ENCODE measurements at places on chromosomes 2 and 18.
A peak's percentile ranks its signal among the peaks of the same experiment; 100 is the strongest.

DNA sequence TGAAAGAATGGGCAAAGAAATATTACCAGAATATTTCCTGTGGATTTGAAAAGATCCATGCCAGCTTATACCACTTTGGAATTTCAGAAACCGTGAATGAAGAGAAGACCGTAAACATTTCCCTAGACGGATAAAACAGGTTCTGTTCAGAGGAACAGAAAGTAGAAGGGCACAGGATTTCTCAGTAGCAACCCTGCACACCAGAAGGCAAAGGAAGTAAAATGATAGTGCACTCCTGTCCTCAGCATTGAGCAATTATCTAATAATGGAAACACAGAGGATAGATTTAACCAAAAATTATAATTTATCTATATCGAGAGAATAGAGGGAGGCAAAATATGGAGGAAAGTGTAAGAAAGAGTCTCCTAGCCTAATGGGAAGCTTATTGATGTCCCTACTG lies 87.0 kb upstream of the ITGA6 start:
- no peak for DNase-seq

- DNase-seq: no peak
Measured at GRCh38 chr18:22183698-22184170, 14.3 kb downstream of the GATA6 start.

DNA sequence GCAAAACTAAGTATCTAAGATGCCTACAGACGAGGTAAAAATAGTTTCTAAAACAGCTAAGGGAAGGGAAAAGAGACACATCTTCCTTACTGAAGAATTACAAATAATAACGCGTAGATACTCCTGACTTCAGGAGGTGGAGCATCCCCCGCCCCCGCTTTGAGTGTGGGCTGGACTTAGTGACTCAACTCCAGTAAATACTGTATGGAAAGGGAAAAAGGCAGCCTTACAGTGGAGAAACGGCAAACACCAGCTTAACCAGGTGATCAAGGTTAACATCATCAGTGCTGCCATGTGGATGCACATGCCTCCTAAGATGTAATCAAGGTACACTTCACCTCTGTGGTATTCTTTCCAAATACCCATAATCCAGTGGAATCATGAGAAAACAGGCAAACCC lies 47.9 kb downstream of the HADHB start:
- DNase-seq: no peak

- no peak for DNase-seq
Measured at GRCh38 chr2:162457490-162457889, 113.6 kb downstream of the GCA start.

DNA sequence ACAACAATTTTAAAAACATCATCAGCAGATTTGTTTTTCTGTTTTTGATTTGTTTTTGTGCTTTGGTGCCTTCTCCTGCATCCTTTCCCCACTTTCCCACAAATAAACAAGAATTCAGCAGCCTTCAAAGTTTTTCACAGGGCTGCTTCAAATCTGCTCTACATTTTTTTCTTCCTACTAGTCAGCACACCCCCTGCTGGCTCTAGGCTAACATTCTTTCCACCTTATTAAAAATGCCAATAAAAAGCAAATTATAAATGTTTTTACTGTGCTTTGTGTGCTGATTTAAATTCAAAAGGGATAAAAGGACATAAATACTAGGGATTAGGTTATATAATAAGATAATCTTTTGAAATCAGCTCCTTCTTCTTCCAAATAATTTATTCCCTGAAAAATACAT lies 6.2 kb upstream of the CNTNAP5 start:
- DNase-seq: no peak

- DNase-seq: no peak
Measured at GRCh38 chr2:159894145-159894838, 96.3 kb upstream of the CD302 start.

DNA sequence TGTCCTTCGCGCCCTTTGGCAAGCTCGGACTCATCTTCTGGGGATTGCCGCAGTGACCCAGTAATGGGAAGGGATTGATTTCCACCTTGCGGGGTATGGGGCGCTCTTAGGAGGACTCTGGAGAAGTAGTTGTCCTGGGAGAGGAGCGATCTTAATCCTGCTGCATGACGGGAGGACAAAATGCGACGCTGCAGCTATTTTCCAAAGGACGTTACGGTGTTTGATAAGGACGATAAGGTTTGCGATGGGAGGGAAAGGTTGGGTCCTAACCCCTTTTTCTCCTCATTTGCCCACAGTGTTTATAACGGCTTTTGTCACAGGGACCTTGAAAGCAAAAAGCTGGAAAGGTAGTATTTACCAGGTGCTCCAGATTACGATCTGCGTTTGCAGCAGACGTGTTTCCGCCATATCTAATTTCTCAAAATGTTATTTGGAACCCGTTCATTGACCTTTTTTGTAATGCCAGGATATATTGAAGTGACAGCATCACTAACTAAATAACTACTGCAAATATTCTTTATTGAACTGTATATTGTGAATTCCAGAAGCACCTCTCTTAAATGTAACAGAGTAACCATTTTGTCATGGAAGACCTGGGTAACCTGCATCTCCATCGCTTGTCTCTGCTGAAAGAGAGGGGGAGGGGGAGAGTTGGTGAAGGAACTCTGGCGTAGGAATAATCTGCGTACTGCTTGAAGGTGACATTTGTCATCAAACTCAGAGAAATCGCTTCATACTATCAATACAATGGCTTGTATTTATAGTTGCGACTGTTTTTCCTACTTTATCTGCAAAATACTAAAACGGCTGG lies 590 bp downstream of the MDH1 start:
- DNase-seq: no peak

DNA sequence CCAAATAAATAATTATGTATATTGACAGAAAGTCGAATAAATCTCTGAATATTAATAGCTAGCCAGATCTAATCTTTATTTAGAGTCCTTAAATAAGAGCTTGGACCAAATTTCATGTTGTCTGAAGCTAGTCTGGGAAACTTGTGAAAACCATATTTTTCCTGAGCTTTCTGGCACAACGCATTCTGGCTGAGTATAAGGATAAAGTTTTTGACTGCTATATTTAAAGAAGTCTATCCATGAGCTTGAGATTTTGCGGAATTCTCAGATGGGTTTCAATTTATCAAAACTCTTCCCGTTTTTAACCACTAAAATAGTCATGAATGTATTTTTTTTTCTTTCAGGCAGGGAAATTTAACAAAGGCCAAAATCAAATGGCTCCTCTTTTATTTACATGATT lies 23.8 kb downstream of the FAP start:
- no peak for DNase-seq

GRCh38 chr2:140842110-140842509 lies 1288.7 kb downstream of the LRP1B start:
- DNase-seq: no peak

- no peak for DNase-seq
Measured at GRCh38 chr2:239605976-239606375, 205.2 kb upstream of the HDAC4 start.

- no peak for DNase-seq
Measured at GRCh38 chr18:415617-416612, 84.6 kb downstream of the COLEC12 start.

DNA sequence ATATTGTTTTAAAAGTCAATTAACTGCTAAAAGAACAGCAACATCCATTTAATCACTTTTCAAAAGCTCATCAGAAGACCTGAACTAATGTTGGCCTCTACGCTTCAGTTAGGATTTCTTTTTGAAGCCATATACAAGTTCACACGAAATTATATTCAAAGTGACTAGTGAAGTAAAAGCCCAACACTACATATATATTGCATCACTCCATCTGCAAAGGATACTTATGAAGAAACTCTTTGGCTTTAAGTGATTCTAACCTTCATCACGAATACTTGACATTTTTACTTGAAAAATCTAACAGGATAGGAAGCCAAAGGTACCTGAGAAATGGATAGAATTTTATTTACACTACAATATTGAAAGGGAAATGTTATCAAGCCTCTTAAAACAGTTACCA lies 50.4 kb downstream of the LRPPRC start:
- DNase-seq: no peak

GRCh38 chr2:33525666-33526065 lies 49.2 kb downstream of the RASGRP3 start:
- DNase-seq: no peak

- DNase-seq: no peak
Measured at GRCh38 chr2:26840937-26841610, 6.9 kb upstream of the DPYSL5 start.

DNA sequence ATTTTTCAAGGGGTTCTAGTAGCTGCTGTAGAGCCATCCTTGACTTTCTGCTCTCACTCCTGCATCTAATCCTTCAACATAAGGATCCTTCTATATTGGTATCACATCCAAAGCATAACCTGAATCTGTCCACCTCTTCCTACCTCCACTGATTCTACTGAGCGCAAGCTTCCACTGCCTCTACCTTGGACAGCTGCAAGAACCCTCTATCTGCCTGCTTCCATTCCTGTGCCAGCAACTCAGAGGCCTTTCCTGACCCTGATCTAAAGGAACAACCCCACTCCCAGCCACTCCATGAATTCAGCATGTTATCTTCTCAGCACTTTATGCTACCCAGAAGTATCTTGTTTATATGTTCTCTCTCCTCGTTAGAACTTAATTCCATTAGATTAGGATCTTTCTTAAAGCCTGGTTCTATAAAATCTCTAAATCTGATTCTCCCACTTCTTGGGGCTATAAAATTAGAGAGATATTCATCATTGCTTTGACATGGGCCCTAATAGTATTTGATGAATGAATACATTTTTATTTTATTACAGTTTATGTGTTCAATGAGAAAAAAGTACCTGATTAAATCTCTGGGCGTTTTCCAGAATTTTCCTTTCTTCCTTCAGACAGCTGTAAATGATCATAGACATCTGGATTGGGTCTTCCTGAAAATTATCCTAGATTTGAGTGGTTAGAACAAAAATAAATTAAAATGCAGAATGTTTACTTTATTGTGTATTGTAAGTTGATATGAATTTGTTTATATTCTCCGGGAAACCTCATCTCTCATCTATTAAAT lies 6.8 kb downstream of the STAT1 start:
- DNase-seq: no peak

DNA sequence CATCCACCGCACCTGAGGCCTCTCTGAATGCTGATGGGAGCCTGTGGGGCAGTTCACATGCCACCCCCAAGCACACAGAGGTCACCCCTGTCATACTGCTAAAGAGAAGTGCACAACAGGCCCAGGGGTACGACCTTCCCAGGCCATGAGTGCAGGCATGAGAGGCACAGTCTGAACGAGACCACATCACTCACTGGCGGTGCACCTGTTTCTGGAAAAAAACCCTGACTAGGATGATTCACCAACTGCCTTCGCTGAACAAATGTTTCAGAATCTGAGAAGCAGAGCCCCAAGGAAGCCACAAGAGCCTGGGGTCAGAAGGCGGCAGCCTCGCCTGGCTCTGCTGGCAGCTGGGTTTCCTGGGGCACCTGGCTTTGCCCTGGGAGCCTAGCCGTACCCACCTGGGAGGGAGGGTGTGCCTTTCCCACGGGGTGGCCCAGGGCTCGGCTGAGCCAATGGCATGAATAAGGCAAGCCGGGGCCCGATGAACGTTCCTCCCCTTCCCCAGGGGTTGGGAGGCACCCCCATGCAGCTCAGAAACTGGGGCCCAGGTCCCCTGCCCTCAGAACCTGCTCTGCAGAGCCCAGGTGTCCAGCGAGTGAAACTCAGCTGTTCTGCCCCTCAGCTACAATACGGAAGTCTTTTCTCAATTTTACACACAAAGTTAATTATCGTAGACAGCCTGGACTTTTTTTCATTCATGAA lies 73.8 kb downstream of the HDAC4 start:
- DNase-seq: peak; percentile 82

GRCh38 chr2:197675711-197676188 lies 363 bp upstream of the RFTN2 start:
- DNase-seq: no peak

GRCh38 chr18:45664824-45665763 lies 49.8 kb downstream of the SLC14A2 start:
- peak; percentile 73 for DNase-seq

DNA sequence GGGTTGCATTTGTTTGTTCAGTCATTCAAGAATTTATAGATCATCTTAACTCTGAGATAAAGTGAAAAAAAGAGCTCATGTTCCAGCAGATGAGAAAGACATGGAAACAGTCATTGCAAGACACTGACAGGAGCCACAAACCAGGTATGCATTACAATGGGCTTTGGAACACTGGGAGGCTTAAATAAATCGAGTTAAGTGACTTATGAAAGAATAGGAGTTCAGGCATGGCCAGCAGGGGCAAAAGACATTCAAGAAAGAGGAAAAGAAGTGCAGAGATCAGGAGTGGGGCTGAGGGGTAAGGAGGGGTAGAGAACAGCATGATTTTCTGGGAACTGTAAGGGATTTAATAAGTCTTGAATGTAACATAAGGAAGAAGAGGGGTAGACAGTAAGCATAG lies 121.2 kb upstream of the EPC2 start:
- no peak for DNase-seq

- no peak for DNase-seq
Measured at GRCh38 chr2:241811952-241812729, 3.1 kb downstream of the NEU4 start.

GRCh38 chr2:144267239-144267638 lies 252.7 kb downstream of the ZEB2 start:
- DNase-seq: peak; percentile 5

DNA sequence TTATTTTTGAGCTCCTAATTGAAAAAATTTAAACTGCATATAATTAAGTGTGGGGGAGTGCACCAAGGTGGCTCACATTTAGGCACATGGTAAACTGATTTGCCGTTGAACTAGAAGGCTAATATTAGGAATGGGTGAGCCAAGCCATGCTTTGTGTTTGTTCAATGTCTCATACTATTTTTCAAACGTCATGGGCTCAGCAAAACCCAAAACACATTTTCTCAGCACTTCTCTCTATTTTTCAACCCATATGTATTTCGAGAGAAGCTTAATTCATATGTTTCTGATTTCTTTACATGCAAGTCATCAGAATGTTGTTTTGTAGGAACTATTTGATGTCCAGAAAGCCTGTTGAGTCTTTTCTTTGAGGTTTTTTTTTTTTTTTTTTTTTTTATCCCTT lies 291.2 kb downstream of the TCF4 start:
- DNase-seq: no peak

DNA sequence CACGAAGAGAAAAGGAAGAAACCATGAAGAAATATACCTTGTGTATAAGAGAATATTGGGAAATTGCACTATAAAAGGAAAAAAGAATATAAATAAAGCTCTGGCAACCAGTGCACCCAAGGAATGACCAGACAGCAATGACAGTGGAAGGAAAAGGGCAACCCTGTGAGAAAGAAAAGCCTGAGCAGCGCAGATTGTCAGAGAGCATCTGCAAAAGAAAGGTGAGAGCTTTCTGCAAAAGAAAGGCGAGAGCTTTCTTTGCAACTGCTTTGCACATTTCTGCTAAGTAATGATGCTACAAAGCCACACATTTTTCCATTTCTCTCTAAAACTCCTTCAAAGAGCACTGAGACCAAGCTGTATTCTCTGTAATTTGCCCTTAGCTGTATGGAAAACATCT lies 83.6 kb downstream of the CTNNA2 start:
- no peak for DNase-seq
